ENCODE measurements at places on chromosomes 4 and X.

- no peak for DNase-seq
Observed at GRCh38 chrX:129786210-129786651, 6.5 kb downstream of the SASH3 start.

DNA sequence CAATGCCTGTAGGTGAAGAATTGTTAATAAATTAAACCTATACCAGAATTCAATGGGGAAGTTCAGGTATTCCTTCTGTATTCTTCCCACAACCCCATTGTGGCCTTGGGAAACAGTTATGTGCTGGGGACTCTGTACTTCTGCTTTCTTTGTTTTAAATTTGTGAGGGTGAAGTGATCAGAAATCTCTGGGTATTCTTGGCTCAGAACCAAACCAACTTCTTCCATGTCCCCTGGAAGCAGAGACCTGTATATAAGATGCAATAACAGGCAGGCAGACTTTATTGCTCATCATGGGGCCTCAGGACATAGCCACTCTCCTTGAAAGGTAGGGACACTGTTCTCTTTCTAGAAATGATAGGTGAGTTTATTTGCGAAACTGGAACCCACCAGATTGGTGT is 19.8 kb upstream of the USP27X start:
- DNase-seq = no peak

DNA sequence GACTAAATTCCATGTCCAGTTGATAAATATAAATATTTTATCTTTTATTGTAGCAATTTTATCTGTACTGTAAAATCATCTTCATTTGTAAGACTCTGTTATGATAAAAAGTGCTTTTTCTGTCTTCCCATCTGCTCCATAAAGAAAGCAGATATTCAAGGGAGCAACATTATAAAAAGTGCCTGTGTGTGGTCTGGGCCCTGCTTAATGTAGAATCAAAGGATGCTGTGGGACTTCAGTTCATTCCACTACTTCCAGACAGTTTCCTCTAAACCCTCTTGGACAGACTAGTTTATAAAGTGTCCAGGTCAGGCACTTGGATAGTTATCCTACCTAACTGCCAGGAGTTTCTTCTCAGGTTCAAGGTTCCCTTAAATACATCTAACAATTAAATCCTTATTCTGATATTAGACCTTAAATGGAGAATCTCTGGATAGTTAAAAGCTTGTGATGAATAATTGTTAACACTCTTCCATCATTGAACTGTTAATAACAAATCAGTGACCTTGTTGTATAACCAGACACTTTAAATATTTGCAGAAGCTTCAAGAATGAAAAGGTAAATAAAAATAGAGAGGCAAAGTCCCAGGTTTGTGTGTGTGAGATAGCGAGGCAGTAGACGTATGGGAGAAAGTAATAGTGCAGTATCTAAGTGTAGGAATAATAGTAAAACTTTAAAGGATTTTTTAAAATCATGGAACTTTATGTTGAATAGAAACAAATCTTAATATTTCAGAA is 237.5 kb upstream of the CTSO start:
- no peak for DNase-seq

DNA sequence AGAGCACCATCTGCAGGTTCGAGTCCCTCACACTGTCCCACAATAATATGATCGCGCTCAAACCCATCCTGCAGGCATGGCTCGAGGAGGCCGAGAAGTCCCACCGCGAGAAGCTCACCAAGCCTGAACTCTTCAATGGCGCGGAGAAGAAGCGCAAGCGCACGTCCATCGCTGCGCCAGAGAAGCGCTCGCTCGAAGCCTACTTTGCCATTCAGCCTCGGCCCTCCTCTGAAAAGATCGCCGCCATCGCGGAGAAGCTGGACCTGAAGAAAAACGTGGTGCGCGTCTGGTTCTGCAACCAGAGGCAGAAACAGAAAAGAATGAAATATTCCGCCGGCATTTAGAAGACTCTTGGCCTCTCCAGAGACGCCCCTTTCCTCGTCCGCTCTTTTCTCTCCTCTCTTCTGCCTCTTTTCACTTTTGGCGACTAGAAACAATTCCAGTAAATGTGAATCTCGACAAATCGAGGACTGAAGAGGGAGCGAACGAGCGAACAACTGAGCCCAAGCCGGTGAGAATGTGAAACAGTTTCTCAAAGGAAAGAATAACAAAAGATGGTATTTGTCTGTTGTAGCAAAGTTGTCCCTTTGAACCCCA is 1.9 kb downstream of the POU4F2 start:
- no peak for DNase-seq

DNA sequence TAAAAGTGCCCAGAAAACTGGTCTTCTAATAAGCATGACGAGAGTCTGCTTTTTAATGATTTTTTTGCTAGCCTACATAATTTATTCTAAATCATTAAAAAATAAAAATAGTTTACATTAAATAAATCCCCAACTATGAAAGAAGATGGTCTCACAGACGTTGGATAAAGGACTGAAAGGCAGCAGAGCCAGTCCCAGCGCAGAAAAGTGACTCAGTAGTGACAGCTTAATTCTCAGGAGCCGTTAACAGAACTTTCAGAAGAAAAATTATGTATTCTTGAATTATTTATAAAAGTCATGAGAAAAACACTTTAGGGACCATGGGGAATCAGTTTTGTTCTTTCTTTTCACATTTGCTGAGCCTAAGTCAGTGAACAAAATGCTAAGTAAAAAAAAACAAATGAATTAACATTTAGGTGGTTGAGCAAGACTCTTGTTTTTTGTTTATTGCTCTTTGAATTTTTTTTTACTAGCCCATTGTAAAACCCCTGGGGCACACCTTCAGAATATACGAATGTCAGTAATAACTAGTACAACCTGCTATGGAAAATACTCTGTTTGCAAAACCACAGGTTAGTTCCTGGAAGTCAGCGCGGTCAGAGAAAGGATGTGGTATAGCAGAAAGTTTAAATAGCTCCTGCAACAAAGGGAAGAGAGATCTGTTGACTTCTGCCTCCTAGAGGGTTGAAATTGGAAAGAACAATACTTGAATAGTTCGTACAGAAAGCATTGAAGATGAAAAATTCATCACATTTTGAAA is 50.4 kb upstream of the CCDC160 start:
- no peak for DNase-seq

- DNase-seq = no peak
Observed at GRCh38 chrX:123277347-123277746, 93.3 kb downstream of the GRIA3 start.

All from stimulated activated CD8-positive, alpha-beta memory T cell treated with anti-CD3 and anti-CD28 coated beads, Interleukin-15, amount 100 ng/mL, for 48 hours (primary cell).